Neural progenitor cell (in vitro differentiated cells): ENCODE measurements at places on chromosomes 16 and 17. TPM values are rescaled to one million over a fixed set of nuclear protein-coding genes. Genes with fewer than 3 reads are reported as not detected.

The ADGRG3 gene
- not detected in 2 replicates for total RNA-seq

GRCh38 chr16:52312716-52313115, 234.2 kb downstream of the TOX3 start:
- no peak for DNase-seq
- H3K27ac ChIP-seq: no peak overlapping the region
- no peaks in the 10 kb centered on the region for H3K36me3 ChIP-seq
- H3K4me1 ChIP-seq: peaks cover 25% of the 10 kb centered on the region
- H3K27me3 ChIP-seq: no peaks in the 10 kb centered on the region

The STH gene
- total RNA-seq: not detected in 2 replicates

GRCh38 chr16:71738855-71739254, 14.4 kb upstream of the PHLPP2 start:
- H3K4me3 ChIP-seq: no peak overlapping the region
- H3K27me3 ChIP-seq: no peaks in the 10 kb centered on the region
- H3K4me1 ChIP-seq: peaks cover 11% of the 10 kb centered on the region
- H3K27ac ChIP-seq: no peak overlapping the region
- H3K36me3 ChIP-seq: peaks cover 8% of the 10 kb centered on the region
- no peak for DNase-seq

The MYLK3 gene
- total RNA-seq: 0.28 and 1.6 TPM in 2 replicates

The GP1BA gene
- not detected in 2 replicates for total RNA-seq

DNA sequence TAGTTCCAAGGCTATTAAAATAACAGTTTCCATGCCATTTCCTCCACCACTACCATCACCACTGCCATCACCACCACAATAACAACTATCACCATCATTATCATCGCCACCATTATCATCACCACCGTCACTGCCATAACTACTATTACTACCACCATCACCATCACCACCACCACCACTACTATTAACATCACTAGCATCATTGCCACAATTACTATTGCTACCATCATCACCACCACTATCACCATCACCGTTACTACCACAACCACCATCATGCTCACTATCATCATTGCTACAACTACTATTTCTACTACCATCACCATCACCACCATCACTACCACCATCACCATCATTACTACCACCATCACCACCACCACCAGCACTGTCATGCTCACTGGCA, 185.9 kb upstream of the MAF start:
- no peaks in the 10 kb centered on the region for H3K27me3 ChIP-seq
- no peak overlapping the region for H3K27ac ChIP-seq
- no peaks in the 10 kb centered on the region for H3K36me3 ChIP-seq
- no peaks in the 10 kb centered on the region for H3K4me1 ChIP-seq
- H3K4me3 ChIP-seq: no peak overlapping the region

The DRC7 gene
- total RNA-seq: 0.41 and 0.84 TPM in 2 replicates

The PRR15L gene
- not detected in 2 replicates for total RNA-seq

The USP32 gene
- total RNA-seq: 37.1 and 45.0 TPM in 2 replicates

DNA sequence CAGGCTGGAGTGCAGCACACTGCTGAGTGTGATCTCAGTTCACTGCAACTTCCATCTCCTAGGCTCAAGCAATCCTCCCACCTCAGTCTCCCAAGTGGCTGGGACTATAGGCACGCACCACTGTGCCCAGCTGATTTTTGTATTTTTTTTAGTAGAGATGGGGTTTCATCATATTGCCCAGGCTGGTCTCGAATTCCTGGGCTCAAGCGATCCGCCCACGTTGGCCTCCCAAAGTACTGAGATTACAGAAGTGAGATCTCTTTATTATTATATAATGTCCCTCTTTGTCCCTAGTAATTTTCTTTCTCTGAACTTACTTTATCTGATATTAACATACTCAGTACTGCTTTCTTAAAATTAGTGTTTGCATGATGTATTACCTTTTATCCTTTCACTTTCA, 8.3 kb downstream of the CFAP97D1 start:
- H3K4me3 ChIP-seq: no peak overlapping the region
- no peak for DNase-seq
- H3K27me3 ChIP-seq: no peaks in the 10 kb centered on the region
- no peaks in the 10 kb centered on the region for H3K4me1 ChIP-seq

DNA sequence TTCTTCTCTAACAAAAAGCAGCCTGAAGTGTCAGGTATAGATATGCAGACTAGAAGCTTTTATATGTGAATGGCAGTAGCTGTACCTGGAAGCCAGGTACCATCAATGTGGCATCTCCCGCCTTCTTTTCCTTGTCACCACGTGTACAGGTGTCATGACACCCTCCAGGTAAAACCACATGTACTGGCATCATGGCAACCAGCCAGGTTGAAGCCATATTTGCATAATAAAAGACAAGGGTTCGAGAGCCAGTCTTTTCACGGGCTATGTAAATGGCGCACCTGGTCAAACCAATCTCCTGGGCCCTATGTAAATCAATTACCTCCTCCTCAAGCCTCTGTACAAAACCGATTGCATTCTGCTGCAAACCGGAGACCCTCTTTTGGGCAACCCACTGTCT, 541.3 kb downstream of the CDH11 start:
- DNase-seq: no peak
- H3K27me3 ChIP-seq: no peaks in the 10 kb centered on the region
- H3K4me3 ChIP-seq: no peak overlapping the region
- H3K27ac ChIP-seq: no peak overlapping the region

- no peak overlapping the region for H3K27ac ChIP-seq
- H3K36me3 ChIP-seq: no peaks in the 10 kb centered on the region
- no peaks in the 10 kb centered on the region for H3K27me3 ChIP-seq
- peaks cover 30% of the 10 kb centered on the region for H3K4me1 ChIP-seq
- DNase-seq: peak; percentile 22
These were observed 35.9 kb downstream of the HSBP1 start for GRCh38 chr16:83843657-83844056.

- H3K4me1 ChIP-seq: no peaks in the 10 kb centered on the region
- no peaks in the 10 kb centered on the region for H3K27me3 ChIP-seq
- no peak overlapping the region for H3K27ac ChIP-seq
- H3K4me3 ChIP-seq: no peak overlapping the region
- DNase-seq: peak; percentile 62
- no peaks in the 10 kb centered on the region for H3K36me3 ChIP-seq
These were observed 62.0 kb upstream of the NUDT7 start for GRCh38 chr16:77660311-77660710.

DNA sequence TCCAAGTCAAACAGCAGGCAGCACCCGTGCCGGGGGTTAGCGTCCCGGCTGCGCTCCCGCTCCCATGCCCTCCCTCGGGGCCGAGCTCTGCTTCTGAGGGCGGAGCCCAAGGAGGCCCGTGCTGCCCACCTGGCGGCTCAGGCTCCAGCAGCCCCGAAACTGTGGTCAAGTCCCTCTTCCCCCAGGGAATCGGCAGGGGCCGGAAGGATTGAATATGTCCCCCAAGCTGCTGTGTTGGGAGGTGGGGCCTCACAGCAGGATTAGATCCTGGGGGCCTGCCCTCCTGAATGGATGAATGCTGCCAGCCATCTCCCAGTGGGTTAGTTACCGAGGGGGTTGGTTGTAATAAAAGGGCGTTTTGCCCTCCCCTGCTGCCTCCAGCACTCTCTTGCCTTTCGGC, 33.9 kb downstream of the MAP2K3 start:
- H3K4me1 ChIP-seq: peaks cover 8% of the 10 kb centered on the region
- H3K27ac ChIP-seq: no peak overlapping the region
- no peaks in the 10 kb centered on the region for H3K36me3 ChIP-seq

DNA sequence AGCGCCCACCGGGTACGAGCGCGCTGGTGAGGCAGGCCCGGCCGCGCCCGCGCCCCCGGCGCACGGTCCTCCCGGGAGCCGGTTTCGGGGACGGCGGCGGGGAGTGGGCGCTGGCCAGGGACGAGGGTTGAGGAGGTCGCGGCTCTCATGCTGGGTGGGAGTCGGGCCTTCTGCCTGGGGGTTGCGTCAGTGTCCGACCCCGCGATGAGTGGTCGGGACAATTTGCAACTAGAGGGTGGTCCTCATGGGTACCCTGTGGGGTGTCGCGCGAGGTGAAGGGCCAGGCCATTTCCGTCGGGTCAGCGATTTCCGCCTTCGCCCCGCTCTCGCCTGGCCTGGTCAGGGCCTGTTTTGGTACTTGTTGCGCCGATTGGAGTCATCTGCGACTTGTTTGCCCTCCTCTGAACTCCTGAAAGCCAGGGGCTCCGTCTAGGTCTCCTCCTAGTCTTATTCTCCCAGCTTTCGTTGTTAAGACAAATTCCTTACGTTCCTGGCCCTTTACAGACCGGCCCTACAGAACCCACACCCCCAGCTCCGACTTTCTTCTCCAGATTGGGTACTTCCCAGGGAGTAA, 14.9 kb downstream of the NAA60 start:
- peak; percentile 76 for DNase-seq
- H3K27ac ChIP-seq: peak overlapping the region; percentile 96
- H3K27me3 ChIP-seq: no peaks in the 10 kb centered on the region
- H3K4me1 ChIP-seq: peaks cover 35% of the 10 kb centered on the region

The ALOX15 gene
- 0.12 TPM in 1 of 2 replicates, not detected in the other for total RNA-seq

The PRRT2 gene
- total RNA-seq: 23.5 and 71.4 TPM in 2 replicates

- peak; percentile 95 for DNase-seq
- no peak overlapping the region for H3K27ac ChIP-seq
- peaks cover 11% of the 10 kb centered on the region for H3K4me1 ChIP-seq
- no peaks in the 10 kb centered on the region for H3K36me3 ChIP-seq
- no peaks in the 10 kb centered on the region for H3K27me3 ChIP-seq
These were observed 26.4 kb downstream of the KIFC3 start for GRCh38 chr16:57775661-57776469.

DNA sequence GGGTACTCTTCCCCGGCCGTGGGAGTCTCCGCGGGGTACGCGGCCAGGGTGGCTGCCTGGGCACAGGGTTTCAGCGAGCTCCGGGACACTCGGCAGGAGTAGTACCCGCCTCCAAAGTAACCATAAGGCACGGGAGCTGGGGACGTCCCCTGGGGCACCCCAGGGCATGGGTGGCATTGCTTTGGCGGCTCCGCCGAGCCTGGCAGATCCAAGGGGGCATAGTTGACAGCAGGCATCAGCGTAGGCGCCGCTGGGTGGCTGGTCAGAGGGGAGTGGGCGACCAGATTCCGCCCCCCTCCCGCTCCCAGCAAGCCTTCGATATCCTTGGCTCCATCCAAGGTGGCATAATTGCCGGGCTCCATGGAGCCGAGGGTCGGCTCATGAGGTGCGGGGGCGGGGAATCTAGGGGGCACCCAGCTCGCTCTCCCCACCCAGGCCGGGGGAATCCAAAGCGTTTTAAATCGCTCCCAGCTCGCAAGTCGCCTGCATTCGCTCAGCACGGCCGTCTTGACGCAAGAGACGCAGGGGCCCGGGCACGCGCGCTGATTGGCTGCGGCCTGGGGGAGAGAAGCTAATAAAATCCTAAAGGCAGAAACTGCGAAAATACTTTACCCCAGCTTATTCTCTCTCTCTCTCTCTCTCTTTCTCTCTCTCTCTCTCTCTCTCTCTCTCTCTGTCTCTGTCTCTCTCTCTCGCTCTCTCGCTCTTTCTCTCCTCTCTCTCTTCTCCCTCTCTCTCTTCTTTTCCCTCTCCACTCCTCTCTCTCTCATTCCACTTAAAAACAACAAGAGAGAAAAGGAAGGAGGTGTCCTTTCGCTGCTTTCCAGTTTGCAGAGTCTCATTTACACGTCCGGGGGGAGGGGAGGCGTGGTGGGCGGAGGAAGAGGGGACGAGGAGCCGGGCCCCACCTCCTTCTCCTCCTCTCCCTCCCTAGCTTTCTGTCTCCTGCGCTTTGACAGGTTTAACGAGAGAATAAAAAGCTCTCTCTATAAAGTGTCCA, at the start of gene HOXB13:
Gene HOXB13, minus strand, starts transcription at position 519 of the 1,000 bp plus-strand sequence. Its CDS starts 157 bp downstream, at position 362.
- peak within 1 kb of the TSS; percentile 22 for H3K4me3 ChIP-seq
- H3K36me3 ChIP-seq: no peaks in the 10 kb centered on the region
- H3K4me1 ChIP-seq: no peaks in the 10 kb centered on the region
- peak; percentile 74 for DNase-seq

DNA sequence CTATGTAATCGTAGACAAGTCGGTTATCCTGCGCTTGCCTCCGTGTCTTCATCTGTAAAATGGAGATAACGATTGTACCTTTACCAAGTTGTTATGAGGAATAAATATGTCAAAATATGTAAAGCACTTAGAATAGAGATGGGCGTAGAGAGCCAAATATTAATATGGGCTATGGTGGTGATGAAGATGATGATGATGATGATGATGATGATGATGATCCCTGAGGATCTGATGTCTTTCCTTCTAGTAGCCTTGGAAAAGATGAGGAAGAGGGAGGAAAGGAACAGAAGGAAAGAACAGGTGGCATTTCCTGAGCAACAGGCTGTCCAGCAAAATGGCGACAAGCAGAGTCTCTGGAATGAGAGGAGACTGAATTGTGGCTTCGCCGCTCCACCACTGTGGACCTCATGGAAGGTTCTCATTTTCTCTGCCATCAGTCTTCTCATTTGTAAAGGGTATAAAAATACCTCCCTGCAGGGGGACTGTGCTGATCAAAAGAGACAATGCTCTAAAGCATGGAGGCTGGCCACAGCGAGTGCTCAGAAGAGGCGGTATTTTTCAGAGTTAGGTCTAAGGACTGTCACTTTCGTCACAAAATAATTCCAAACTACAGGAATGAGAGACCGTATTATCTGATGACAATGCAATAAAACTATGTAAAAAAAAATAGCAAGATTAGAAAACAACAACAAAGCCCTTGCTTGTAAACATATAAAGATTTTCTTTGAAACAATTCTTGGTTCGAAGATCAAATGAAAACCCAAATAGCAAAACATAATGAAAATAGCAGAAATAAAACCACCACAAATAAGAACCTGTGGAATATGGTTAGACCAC, 17.2 kb upstream of the RCVRN start:
- DNase-seq: no peak
- H3K4me3 ChIP-seq: no peak overlapping the region
- H3K36me3 ChIP-seq: no peaks in the 10 kb centered on the region
- H3K27ac ChIP-seq: no peak overlapping the region
- H3K4me1 ChIP-seq: peaks cover 7% of the 10 kb centered on the region
- no peaks in the 10 kb centered on the region for H3K27me3 ChIP-seq

GRCh38 chr17:42879596-42879985, 21.0 kb upstream of the G6PC1 start:
- no peak overlapping the region for H3K27ac ChIP-seq
- H3K27me3 ChIP-seq: peaks cover 24% of the 10 kb centered on the region
- DNase-seq: no peak
- no peaks in the 10 kb centered on the region for H3K36me3 ChIP-seq
- H3K4me3 ChIP-seq: no peak overlapping the region

The CUEDC1 gene
- total RNA-seq: 8.8 and 14.7 TPM in 2 replicates

DNA sequence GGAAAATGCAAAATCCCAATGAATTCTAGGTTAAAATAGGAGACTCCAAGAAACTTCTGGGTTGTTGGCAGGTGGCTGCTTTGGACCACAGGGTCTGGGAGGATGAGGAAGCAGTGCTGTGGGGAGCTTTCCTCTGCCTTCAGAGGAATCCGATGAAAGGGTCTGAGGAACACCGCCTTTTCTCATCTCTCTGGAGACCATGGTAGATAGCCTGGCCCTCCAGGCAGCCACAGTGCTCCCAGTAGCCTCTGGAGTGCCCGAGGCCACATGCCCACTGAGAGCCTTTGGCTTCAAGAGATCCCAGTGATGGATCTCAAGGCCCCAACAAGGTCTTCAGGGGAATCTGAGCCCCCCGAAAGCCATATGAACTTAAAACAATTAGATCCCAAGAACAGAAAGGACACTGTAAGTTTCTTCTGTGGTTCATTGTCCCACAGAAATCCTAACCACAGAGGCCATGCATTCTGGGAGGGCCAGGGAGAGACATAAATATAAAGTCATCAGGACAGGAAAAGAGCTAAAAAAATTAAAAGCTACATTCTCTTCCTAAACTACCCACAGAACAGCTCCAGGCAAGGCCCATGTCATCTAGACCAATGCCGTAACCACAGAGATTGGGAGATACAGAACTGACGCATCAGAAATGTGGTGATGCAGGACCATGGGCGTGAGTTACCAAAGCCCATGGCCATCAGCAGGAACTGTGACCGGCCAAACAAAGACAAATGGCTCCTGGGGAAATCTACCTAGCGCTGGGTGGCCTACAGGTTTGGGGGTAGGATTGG, 24.3 kb downstream of the TK2 start:
- H3K27ac ChIP-seq: no peak overlapping the region
- no peaks in the 10 kb centered on the region for H3K27me3 ChIP-seq
- no peaks in the 10 kb centered on the region for H3K36me3 ChIP-seq
- DNase-seq: no peak
- no peaks in the 10 kb centered on the region for H3K4me1 ChIP-seq
